ENCODE measurements at places on chromosomes 6 and 20. TPM values are rescaled to one million over a fixed set of nuclear protein-coding genes. Genes with fewer than 3 reads are reported as not detected.

- no peak for DNase-seq
These were observed 45.5 kb downstream of the EIF2S2 start for GRCh38 chr20:34066476-34067090.

GRCh38 chr20:57747861-57748481 lies 38.2 kb upstream of the PMEPA1 start:
- DNase-seq = no peak

DNA sequence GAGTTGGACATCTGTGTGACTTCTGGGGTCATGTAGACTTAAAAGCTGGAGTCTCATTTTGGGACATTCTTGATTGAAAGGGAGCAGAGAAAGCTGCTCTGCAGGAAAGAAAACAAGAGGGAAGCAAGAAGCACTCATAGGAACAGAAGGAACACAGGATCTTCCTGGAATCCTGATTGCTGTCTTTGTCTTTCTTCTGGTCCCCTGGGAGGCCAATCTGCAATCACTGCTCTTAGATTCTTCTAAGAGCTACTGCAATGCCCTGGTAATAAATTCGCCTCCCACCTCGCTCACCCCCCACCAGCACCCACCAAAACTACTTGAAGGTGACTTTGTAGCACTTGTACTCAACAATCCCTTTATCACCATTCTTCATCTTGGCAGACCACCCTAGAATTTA lies 51.8 kb downstream of the SLC35B3 start:
- no peak for DNase-seq

- DNase-seq = no peak
These were observed 75.1 kb downstream of the PAX1 start for GRCh38 chr20:21780528-21780927.

- DNase-seq = no peak
These were observed 820.1 kb downstream of the TENT5A start for GRCh38 chr6:80932359-80932758.

- no peak for DNase-seq
These were observed 2.7 kb upstream of the C6orf163 start for GRCh38 chr6:87341899-87342298.

DNA sequence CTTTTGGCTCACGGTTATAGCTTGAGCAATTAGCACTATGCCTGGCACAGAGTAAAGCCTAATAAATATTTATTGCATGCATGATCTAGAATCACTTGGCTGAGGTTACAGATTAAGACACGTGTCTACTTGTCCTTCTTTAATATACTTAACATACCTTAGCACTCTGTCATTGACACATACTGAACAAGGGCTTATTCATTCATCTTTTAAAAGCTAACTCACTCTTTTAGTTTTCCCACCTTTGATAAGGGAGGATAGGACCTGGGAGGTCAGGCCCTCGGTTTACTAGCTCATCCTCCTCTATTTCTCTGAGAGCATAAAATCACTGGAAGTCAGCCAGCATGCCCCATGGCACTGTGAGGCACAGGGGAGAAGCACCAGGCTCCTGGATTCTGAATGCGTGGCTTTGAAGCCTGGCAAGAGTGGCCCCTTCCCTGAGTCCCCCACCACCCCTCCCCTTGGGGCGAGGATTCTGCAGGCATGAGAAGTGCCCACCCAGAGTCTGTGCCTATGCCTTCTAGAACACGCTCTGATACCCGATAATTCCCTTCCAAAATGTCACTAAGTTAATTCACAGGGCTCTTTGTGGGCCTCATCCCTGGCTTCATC lies 11.2 kb downstream of the ZCCHC3 start:
- no peak for DNase-seq

GRCh38 chr20:23178806-23179205 lies 92.7 kb upstream of the CD93 start:
- no peak for DNase-seq

DNA sequence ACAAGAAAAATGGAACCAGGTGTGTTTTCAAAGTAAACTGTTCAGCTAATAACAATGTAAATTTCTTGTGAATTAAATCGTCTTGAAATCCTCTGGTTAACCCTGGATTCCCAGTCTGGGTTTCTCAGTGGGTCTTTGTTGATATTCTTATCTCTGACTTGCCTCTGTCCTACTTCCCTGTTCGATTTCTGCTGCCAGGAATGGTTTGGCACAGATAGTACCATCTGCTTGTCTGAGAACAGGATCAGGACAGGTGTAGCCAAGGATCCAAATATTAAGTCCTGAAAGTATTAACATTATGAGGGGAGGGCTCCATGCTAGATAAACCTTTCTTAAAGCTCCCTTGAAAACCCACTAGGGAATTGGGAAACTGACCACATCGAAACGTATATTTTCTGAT lies 30.1 kb downstream of the ARFGEF2 start:
- no peak for DNase-seq

DNA sequence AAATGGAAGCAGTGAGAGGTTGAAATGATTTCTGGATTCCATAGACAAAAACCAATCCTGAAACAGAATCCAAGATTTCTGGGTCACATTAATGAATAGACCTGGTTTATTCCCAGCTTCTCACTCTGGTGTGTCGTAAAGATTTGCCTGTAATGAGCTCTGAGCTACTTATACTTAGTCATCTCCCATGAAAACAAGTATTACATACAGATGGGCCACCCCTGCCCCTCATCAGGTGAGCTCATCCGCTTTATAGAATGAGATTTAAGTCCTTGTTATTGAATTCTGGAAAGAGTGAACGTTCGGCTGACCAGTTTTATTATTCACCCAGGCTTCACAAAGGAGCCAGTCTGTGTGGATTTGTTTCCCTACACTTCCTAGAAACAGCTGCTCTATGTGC lies 47.1 kb upstream of the TMEM181 start:
- no peak for DNase-seq

GRCh38 chr20:37095599-37096414 lies at the start of gene RBL1:
TSS of gene RBL1 (minus strand) at chr20:37095997. CDS start at chr20:37095928, 69 bp downstream.
- DNase-seq = peak; percentile 96

DNA sequence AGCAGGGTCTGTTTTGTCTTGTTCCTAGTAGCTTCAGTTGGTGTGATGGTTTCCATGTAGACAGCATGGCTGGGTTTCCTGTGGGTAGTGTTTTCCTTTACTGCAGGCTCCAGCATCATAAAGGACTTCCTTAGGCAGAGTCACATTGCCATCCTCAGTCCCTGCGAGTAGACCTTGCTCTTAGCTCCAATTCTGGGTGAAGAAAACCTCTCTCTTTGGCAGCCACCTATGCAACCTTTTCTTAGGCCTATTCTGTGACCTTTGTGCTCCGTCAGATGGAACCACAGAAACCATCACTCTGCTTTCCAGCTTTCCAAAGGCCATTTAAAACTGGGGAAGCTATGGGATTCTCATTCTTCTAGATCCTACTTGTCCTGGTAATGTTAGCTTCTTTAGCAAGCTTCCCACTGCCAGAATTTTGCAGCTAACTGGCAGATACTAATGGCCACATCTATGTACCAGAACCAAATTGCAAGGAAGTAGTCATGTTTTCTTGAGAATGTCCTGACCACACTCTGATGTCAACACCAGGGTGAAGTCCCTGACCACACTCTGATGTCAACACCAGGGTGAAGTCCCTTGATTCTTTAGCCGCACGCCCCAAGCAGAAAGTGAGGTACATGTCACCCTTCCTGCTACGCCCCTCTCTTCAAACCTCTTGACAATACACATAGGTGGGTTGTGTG lies 646.6 kb upstream of the HS3ST5 start:
- DNase-seq = no peak

GRCh38 chr6:79431537-79431933 lies 105.7 kb downstream of the LCA5 start:
- peak; percentile 54 for DNase-seq

GRCh38 chr6:2376429-2377355 lies 131.3 kb upstream of the GMDS start:
- DNase-seq = no peak

DNA sequence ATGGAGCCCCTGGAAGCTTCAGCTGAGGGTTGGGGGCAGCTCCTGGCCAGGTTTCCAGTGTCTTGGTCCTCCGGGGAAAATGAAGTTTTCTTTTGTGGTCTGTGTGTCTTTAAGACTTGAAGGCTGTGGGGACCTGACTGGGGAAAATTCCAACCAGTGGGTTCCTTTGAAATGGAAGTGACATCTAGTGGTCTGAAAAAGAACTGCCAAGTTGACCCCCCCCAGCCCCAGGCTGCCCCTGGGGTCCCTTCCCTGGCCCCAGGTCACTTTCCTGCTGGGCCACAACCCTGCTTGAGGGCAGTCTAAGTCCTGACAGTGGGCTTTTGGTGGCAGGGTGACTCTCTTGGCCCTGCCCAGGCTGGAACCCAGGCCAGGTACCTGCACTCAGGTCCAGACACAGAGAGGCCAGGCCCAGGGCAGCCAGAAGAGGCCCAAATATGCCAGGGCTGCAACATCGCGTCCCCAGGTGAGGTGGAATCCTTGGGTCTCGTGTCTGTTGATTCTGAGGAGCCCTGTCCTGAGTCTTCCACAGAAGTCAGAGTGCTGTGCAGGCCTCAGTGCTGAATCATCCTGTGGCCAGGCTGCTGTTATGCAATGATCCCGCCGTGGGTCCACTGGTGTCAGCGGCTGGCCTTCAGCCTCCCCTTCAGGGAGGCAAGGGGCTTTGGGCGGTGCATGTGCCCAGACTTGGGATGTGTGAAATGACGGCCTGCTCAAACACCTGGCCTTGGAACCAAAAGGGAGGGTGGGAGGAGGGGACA lies 68.4 kb downstream of the VEGFA start:
- DNase-seq = peak; percentile 65

GRCh38 chr6:46327779-46328178 lies 157.0 kb upstream of the ENPP5 start:
- peak; percentile 47 for DNase-seq

GRCh38 chr6:134637847-134638437 lies 312.0 kb downstream of the ALDH8A1 start:
- no peak for DNase-seq

DNA sequence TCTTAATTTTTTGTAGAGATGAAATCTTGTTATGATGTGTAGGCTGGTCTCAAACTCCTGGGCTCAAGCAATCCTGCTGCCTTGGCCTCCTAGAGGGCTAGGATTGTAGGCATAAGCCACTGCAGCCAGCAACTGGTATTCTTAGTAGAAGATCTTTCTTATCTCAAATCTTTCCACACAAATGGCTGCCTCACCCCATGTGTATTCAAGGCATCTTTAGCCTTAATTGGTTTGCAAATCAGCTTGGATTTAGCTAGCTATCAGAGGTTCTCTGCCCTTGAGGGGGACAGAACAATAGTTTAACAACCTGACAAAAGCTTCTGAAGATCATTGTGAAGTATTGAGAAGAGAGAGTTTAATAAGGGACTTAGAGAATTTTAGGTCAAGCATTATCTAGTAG lies 17.9 kb upstream of the ABRACL start:
- DNase-seq = no peak

- no peak for DNase-seq
These were observed 17.8 kb downstream of the TMEM30A start for GRCh38 chr6:75266716-75267291.

DNA sequence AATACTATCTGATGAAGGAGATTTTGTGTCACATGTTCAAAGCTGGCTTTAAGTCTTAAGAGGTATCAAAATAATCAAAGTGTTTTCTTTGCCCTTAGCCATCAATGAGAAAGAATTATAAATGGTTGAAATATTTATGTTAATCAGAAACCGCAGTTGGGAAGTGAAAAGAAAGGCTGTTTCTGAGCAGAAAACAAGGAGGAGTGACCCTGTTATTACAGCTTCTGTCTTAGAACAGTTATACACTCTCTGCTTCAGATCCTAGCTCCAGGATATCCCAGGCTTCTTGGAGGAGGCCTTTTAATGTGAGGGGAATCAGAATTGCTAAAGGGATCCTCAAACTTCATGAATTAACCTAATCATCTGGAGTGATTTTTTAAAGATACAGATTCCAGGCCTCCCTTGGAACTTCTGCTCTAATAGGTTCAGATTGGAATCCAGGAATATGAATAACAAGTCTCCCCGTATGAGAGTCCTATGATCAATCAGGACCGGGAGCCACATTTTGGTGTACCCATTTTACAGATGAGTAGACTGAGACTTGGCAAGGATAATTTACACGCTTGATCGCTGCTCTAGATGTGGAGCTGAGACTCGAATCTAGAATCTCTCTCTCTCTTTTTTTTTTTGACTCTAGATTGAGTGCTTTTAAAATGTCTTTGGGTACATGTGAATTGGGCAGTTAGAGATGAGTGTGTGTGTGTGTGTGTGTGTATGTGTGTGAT lies 50.8 kb upstream of the JAG1 start:
- DNase-seq = no peak

DNA sequence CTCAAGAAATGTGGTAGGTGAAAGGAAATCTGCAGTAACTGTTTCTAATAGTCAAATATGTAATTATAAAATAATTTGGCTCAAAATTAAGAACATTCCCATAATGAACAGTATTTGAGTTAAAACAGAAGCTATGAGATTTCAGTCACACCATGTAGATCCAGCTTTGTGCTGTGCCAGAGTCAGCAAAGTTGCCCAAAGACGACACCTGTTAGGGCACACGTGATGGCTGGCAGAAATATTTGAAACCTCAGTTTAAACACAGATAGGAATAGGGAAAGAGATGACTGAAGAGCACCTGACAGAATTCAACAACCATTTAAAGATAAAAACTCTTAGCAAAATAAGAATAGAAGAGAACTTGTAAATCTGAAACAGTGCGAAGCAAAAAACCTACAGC lies 129.3 kb downstream of the CD83 start:
- DNase-seq = no peak

GRCh38 chr6:4209196-4209595 lies 73.8 kb upstream of the ECI2 start:
- DNase-seq = no peak

DNA sequence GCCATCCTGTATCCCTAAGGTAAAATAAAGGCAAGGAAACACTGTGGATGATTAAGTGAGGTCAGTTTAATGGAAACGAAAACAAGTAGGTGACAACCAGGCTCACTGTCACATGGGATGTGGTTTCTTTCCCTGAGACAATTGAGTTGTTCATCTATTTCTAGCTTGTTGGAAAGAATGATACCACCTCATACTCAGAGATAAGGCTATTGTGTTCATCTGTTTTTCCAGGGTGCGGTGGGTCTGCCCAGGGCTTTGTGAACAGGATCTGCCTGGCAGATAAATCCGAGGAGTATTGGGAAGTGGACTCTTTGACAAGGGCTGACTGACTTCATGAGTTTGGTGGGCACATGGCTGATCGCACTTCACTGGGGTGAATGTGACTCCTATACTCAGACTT lies 80.8 kb upstream of the TIAM2 start:
- DNase-seq = no peak

DNA sequence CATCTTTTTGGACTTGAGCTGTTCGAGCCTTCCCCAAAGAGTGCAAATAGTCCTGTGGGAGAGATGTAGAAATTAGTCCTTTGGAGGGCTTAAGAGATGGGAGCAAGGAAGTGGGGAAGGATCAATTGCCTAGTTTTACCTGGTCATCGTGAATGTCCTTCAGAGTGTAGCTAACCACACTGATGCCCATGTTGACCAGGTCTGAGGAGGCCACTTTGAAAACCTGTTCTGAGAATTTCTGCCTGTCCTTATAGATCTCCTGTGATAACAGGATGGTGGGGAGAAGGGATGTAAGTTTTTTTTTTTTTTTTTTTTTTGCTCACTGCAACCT lies 2.0 kb downstream of the FLOT1 start:
- DNase-seq = no peak

FGD2 gene
- polyA plus RNA-seq = 15.5 TPM

ADGB gene
- polyA plus RNA-seq = 0.06 TPM

CDH4 gene
- 1.7 TPM for polyA plus RNA-seq

NHSL1 gene
- 49.5 TPM for polyA plus RNA-seq
